Brain (organoid and tissue), 16 donors: ENCODE measurements at places on chromosomes 3 and 15. TPM values are rescaled to one million over a fixed set of nuclear protein-coding genes. Genes with fewer than 3 reads are reported as not detected.

Gene TEX55
- 0.37 TPM for polyA plus RNA-seq

Gene TLR9
- 0.19 TPM for polyA plus RNA-seq

DNA sequence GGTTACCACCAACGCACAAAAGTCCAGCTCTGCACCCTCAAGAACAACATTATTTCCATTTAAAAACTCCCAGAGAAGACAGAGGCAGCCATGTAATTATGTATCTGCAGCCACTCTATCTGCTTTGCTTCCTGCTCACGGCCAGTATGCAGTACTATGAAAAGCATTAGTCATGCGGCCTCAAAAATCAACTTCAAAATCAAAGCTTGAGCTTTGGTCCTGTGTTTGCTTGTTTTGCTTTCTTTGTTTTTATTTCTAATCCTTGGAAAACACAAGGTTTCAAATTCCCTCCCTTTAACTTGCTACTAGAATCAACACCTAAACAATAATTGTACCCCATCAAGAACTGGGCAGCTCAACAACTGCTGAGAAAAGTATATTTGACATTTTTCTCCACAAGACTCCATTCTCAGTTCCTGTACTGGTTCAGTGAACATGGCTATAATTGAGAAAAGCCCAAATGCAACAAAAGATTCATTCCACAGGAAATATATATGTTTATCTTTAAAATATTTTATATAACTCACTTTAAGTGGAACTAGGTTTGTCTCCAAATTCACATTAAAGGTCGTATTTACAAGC lies 37.6 kb downstream of the GBE1 start:
- DNase-seq = peak; percentile 26

- no peak for DNase-seq
Measured at GRCh38 chr15:58553365-58553918, 121.7 kb downstream of the LIPC start.

Gene GASK1A
- polyA plus RNA-seq = 1.9 TPM

Gene SLCO2A1
- polyA plus RNA-seq = 3.9 TPM

Gene OSBPL10
- 3.3 TPM for polyA plus RNA-seq

Gene SPINK8
- 1.4 TPM for polyA plus RNA-seq

Gene ATP13A5
- polyA plus RNA-seq = not detected

Gene DMXL2
- 10.9 TPM for polyA plus RNA-seq

Gene IL12A
- polyA plus RNA-seq = 0.34 TPM

GRCh38 chr3:42202217-42202865 lies 63.6 kb downstream of the CCK start:
- no peak for DNase-seq

DNA sequence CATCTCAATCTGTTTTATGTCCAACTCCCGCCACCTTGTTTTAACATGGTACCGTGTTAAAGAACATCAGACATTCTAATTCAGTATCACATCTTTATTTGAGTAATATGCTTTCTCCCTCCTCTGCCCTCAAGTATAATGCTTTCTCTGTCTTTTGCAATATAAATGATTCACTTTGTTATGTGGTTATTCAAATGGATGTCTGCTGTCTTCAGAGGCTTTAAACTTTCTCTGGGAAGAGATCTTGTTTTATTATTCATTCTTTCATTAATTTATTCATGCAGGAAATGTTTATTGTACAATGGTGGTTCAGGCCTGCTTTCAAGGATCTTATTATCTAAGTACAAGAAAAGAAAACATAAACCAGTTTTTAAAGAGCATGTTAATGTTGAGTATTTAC lies 57.1 kb downstream of the RAP2B start:
- no peak for DNase-seq

DNA sequence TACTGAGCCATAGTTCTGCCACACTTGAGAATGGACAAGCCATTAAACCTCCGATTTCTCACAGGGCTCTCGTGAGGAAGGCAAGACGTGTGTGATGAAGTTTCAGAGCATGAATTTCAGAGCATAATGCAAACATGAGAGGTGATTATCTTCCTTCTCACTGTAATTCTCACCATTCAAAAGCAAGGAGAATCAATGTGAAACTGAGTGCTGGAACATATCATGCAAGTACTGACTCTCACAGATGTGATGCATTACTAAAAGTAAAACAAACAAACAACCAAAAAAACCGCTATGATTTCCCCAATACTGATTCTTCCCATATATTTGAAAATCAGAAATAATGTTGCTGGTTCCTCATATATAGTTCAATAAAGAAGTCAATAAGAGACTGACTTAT lies 23.7 kb downstream of the P3H2 start:
- no peak for DNase-seq

DNA sequence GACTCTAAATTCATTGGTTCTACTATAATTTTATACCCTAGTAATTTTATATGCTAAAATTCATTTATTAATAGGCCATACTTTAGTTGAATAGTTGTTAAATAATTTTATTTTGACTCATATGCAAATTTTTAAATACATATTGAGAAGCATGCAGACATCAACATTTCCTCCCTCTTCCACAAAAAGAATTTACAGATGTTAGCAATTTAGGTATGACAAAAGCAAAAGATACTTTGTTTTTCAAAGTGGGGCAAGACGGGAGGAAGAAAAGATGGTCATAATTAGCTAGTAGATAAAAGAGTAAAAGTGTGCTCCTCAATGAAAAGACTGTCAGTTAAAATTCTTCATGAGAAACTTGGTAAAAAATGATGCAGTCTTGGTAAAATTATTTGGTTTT lies 148.9 kb upstream of the TSPAN3 start:
- DNase-seq = no peak

Gene P2RY1
- 0.49 TPM for polyA plus RNA-seq

DNA sequence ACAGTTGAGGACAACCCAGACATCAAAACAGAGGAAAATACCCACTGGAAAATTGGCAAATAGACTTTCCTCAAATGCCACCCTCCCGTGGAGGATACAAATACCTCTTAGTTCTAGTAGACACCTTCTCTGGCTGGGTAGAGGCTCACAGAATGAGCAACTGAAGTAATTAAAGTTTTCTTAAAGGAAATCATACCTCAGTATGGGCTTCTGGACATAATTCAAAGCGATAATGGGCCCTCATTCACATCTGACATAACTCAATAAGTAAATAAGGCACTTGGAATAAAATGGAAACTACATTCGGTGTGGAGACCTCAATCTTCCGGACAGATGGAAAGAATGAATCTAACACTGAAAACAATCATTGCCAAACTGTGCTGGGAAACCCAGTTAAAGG lies 115.2 kb upstream of the PLCL2 start:
- no peak for DNase-seq

Gene KIF15
- 12.0 TPM for polyA plus RNA-seq

Gene GRK7
- not detected for polyA plus RNA-seq

DNA sequence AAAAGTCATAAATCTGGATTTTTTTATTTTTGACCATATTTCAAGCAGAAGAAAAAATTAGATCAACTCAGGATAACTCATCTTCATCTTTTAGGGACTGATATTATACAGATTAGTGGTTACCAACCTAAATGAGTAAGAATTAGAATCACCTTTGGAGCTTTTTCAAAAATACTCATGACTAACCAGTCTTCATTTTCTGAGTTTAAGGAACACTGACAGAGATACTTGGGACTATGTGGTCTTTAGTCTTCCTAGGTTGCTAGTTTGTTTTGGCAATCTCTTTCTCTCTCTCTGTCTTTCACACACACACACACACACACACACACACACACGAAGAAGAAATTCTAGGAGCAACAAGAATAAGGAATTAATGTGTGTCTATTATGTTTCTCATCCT lies 50.1 kb downstream of the TMOD3 start:
- DNase-seq = no peak

DNA sequence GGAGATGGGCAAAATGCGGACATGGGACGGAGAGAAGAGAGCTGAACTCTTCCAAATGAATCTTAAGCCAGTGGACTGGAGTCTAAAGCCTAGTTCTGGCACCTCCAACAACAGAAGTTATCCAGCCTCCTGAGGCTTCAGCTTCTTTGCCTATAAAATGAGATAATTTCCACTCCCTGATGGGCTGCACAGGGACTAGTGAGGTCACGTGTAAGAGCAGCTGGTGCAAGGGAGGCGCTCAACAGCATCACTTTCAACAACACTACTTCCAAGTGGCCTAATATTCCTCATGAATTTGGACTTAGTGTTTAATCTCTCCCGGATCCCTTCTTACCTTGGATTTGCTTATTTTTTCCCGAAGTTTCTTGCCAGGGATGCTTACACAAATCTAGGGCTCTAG lies 8.7 kb downstream of the CXCR6 start:
- no peak for DNase-seq

- no peak for DNase-seq
Measured at GRCh38 chr15:80536716-80537115, 132.5 kb downstream of the ARNT2 start.

- no peak for DNase-seq
Measured at GRCh38 chr3:115217292-115217677, 70.2 kb upstream of the ZBTB20 start.

Gene ALCAM
- polyA plus RNA-seq = 21.5 TPM

DNA sequence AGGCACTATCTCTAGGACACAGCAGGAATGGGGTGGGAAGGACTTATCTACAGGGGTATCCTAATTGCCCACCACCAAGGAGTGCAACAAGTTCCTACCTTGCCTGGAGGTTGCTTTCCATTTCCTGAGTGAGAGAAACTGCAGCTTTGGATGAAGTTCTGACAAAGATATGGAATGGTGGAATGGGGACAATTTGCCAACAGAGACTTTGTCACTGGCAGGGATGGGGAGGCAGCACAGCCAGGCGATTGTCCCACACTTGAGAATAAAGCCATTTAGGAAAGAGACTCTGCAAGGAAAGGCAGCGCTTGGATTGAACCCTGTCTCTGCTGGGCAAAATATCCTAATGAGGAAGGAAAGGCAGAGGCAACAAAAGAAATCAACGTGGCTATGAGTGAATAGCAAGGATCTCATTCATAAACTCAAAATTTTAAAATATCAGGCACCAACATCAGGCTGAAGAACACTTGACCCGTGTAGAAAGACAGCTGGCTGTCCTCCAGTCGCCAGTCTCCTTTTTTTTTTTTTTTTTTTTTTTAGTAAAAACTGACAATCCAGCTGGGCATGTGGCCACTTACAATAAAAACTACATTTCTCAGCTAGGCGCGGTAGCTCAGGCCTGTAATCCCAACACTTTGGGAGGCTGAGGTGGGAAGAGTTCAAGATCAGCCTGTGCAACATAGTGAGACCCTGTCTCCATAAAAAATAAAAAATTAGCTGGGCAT lies 31.6 kb upstream of the PDE8A start:
- no peak for DNase-seq

Gene C2CD4A
- 0.24 TPM for polyA plus RNA-seq
